CD4-positive, alpha-beta memory T cell (primary cell): ENCODE measurements at places on chromosomes 16 and 17.

- DNase-seq, result no peak
Observed at GRCh38 chr17:68819465-68819864, 135.7 kb downstream of the ABCA8 start.

GRCh38 chr17:31778523-31778922 is 80.5 kb downstream of the COPRS start:
- DNase-seq, result no peak

GRCh38 chr16:84647828-84648594 is at the start of gene KLHL36:
TSS of gene KLHL36 (plus strand) at chr16:84648511. CDS start at chr16:84650868, 2,357 bp downstream.
- DNase-seq, result peak; percentile 69

DNA sequence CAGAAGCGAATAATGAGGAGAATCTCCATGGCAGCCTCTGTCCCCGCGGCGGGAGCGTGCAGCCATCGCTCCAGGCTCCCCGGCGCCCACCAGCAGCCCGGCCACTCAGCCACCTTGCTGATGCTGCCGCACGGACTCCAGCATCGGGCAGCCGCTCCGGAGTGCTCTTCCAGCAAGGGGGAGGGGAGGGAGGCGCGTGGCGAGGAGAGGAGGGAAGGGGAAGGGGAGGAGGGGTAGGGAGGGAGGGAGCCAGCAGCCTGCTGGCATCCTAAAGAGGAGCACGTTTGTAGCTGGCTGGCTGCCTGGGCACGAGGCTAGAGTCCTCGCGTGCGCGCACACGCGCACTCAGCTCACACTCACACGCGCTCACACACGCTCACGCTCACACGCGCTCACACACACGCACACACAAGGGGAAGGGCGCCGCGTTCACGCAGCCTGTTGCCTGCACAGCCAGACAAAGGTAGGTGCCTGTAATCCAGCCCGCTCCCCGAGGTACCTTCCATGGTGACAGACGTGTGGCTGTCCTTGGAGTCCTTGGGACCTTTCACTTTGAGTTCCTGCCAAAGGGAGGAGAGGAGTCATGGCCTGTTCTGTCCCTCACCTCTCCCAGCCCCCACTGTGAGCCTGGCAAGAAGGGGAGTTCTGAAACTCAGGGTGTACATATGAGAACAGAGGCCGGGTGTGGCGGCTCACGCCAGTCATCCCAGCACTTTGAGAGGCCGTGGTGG is 82.1 kb downstream of the TIMM22 start:
- DNase-seq, result no peak

DNA sequence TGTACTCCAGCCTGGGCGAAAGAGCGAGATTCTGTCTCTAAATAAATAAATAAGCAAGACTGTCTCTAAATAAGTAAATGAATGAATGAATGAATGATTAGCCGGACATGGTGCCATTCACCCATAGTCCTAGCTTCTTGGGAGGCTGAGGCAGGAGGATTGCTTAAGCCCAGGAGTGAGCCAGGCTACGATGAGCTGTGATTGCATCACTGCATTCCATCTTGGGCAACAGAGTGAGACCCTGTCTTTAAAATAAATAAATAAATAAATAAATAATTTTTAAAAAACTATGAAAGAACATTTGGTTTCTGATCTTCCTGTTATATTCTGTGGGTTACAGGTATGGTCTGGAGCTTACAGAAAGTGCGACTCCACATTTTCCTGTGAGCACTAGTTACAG is 65.0 kb downstream of the C17orf58 start:
- DNase-seq, result no peak

DNA sequence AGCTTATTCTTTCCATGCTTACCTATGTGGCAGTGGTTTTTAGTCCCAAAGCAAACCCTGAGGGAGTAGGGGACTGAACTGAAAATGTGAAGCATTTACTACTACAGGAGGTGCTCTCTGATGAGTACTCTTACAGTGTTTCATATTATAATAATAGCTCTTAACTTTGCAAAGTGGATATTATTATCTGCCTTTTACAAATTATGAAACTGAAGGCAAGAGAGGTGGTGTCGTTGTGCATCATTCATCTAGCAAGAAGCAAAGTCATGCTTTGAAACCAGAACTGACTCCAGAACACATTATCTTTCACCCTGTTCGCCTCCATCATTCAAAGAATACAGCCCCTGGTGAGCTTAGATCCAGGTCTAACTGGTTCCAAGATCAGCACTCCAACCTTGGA is 8.2 kb upstream of the KCNH6 start:
- DNase-seq, result no peak

DNA sequence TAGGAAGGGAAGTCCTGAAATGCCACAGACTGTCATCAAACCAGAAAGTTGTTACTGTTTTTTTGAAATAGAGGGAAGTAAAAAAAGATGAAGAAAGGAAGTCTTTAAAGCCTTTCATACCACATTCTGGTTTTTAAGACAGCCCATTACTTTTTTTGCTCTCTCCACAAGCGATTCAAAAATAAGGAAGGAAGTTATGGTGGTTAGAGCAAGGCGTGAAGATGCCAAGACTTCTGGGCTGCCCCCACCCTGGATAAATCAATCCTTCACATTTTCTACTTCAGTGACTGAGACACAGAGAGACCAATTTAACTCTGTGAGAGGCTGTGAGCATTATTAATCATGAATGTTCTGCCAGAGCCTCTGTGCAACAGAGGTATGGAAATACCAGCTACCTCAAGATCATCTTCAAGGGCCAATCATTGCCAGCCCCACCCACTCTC is 82.3 kb upstream of the BCAR1 start:
- no peak for DNase-seq

GRCh38 chr16:16805809-16806208 is 426.9 kb downstream of the NPIPA7 start:
- no peak for DNase-seq

DNA sequence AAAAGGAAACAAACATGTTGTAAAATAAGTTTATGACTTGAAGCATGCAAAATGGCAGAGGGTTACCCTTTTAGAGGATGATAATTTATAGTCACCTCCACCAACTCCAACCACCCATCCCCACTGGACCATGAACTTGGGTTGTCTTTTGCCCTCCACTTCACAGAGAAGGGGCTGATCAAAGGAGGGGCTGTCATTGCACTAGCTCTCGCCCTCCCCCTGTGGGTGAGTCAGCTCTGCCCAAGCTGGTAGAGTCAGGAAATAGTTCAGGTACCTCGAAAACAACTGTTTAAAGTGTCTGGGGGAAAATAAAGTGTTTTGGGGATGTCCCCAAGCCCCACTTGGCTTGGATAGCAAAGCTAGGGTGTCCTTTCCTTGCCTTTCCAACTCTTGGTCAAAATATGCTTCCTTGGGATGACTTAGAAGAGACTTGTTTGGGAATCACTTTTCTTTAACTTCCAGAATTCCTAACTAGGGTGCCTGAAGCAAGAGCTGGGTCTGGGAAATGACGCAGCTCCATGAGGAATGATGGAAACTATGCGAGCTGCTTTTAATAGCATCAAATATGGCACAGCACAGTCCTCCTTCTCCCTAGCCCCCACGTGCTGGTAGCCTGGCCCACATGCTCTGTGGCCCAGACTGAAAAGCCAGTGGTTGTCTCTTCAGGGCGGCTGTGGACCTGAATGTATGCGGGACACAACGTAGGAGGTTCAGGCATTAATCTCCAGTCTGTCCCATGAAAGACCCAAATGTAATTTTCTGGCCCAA is 40.7 kb downstream of the TBX4 start:
- DNase-seq, result no peak

DNA sequence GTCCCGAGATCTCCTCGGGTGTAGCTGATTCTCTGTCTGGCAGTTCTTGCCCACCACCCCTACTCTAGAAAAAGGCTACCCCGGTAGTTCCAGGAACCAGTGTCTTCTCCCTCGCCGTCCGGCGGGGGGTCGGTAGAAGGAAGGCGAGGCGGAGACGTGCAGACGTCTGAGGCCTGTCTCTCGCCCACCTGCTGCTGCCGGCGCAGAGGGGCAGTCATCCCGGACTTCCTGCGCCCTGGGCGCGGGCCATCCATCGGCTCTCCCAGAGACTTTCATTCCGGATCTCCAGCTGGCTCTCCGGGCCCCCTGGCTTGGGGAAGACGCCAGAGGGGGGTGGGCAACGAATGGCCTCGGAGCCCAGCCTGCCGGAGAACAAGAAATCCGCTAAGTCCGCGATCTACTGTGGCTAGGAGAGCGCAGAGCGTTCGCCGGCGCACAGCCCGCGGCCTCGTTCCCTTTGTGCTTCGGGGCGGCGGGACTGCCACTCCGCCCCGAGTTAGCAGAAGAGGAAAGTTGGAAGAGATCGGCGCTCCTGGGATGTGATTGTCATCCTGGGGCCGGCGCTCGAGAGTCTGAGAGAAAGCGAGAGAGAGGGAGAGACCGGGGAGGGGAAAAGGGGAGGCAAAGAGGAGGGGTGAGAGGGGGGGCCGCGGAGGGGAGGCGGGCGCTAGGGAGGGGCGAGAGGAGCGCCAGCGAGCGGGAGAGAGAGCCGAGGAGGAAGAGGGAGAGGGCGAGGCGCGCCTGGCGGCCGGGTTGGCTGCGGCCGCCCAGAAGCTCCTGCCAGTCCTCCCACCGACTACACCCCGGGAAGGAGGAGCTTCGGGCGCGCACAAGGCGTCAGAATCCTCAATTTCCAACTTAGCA is at the start of gene IRX5:
Gene IRX5, plus strand, starts transcription at position 861 of the 864 bp plus-strand sequence. CDS start 334 bp downstream, outside the sequence.
- DNase-seq, result peak; percentile 20

DNA sequence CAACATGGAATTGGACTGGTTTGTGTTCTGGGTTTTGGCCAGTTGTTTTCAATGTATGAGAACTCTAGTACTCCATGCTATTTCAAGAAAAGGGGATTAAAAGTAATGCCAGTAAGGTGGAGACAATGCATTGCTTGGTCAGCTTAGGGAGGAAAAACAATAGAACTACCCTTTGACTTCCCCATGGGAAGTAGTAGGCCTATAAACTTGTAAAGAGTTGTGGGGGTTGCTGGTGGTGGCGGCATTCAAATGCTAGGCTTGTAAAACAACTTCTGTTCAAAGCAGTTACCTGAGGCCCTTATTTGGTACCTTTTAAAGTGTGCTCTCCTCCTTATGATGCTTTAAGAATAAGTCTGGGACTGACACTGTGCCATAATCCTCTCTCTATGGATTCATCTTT is 9.4 kb downstream of the MAP3K3 start:
- DNase-seq, result no peak

DNA sequence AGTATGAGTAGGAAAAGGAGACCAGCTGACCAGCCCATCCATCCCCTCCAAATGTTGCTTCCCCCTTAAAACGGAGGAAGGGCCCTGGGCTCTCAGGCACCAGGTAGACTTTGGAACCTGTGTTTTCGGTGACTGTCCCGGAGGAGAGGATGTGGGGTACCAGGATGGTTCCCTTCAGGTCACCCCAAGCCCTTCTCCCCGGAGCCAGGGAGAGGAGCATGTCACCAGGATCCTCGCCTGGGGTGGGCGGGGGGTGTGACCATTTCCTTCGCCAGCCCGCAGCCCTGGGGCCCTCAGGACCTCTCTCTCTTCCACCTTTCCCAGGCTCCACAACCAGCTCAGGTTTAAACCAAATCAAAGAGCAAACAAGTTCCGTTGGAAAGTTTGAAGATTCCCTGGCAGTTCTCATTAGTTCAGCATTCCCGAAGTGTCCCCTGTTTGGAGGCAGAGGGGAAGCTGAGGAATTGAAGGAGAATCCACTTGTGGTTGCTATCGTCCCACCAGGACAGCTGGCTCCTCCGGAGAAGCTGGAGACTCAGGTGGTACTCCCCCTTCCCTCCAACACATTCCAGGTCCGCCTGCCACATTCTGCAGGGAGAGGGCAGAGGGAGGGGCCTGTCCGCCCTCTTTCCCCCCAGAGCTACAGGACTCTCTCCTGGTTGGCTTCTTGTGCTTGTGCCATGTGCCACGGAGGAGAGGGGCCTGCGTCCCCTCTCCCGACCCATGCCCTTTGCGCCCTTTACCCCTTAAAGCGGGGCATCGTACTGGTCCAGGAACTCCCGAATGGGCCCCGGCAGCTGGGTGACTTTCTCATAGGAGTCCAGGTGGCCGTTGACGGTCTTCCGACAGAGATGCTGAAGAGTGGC is 2.0 kb downstream of the SOCS3 start:
- no peak for DNase-seq

- no peak for DNase-seq
Observed at GRCh38 chr16:28609631-28610594, at the start of gene SULT1A1. TSS of gene SULT1A1 (minus strand) at chr16:28610044. CDS start at chr16:28608855, 1,189 bp downstream.

GRCh38 chr16:57549730-57550129 is 7.3 kb downstream of the ADGRG5 start:
- DNase-seq, result no peak

- no peak for DNase-seq
Observed at GRCh38 chr16:2190659-2191445, 5.6 kb downstream of the CASKIN1 start.

DNA sequence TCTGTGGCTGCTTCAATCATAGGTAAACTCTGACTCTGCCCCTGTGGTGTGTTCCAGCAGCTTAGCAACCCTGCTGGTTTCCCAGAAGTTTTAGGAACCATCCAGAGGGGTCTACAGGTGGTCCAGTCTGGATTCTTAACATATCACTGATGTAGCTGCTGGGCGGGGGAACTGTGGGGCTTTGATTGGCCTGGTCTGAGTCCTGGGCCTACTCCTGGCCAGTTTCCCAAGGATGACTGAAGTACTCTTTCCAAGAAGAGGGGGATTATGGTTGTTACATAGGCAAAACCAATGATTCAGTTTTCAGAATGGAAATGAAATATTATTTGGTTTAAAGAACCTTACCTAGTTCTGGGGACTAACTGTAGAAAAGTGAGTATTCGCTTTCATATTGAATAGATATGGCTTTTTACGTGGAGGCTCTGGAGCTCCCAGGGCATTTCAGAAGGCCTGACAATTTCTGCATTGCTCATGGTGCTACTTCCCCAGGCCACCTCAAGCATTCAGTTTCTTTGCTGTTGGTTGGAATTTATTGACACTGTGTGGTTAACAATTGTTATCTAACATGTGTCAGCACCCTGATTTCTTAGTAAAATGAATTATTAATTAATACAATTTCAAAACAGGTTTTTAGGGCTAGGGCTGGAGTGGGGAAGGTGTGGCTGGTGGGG is 38.4 kb downstream of the EPN2 start:
- DNase-seq, result no peak

GRCh38 chr17:42414704-42415409 is 8.2 kb downstream of the CAVIN1 start:
- DNase-seq, result no peak

GRCh38 chr17:57273490-57273889 is 17.2 kb downstream of the MSI2 start:
- no peak for DNase-seq

DNA sequence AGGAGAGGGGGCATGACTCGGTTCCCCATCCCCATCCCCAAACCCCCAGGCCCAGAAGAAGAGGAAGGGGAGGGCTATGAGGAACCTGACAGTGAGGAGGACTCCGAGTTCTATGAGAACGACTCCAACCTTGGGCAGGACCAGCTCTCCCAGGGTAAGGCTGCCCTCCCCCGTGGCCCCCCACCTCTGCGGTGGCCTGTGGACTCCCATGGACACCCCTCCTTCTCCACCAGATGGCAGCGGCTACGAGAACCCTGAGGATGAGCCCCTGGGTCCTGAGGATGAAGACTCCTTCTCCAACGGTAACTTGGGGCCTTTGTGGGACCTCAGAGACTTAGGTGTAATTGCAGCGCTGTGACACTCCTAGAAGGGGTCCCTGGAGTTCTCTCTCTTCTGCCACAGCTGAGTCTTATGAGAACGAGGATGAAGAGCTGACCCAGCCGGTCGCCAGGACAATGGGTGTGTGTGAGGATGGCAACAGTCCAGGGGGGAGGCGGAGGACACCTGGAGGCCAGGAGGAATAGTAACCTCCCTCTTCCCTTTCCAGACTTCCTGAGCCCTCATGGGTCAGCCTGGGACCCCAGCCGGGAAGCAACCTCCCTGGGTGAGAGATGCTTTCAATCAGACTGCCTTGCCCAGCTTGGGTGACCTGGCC is 5.6 kb downstream of the CD19 start:
- no peak for DNase-seq
